Regular cardiac myocyte (primary cell): ENCODE measurements at places on chromosomes 4 and X. TPM values are rescaled to one million over a fixed set of nuclear protein-coding genes. Genes with fewer than 3 reads are reported as not detected.

Gene ODAPH
- total RNA-seq: not detected in 2 replicates

Gene NLRP2B
- not detected in 2 replicates for total RNA-seq

Gene MAGEC1
- not detected in 2 replicates for total RNA-seq

Gene ZMAT1
- 0.38 and 2.0 TPM in 2 replicates for total RNA-seq
